ENCODE measurements at places on chromosomes 16 and 17.

- DNase-seq: no peak
Observed at GRCh38 chr16:75087375-75087979, 29.1 kb downstream of the LDHD start.

- no peak for DNase-seq
Observed at GRCh38 chr16:1766231-1766630, 5.1 kb downstream of the NME3 start.

GRCh38 chr17:12227547-12227946 lies 206.9 kb downstream of the MAP2K4 start:
- DNase-seq: no peak

DNA sequence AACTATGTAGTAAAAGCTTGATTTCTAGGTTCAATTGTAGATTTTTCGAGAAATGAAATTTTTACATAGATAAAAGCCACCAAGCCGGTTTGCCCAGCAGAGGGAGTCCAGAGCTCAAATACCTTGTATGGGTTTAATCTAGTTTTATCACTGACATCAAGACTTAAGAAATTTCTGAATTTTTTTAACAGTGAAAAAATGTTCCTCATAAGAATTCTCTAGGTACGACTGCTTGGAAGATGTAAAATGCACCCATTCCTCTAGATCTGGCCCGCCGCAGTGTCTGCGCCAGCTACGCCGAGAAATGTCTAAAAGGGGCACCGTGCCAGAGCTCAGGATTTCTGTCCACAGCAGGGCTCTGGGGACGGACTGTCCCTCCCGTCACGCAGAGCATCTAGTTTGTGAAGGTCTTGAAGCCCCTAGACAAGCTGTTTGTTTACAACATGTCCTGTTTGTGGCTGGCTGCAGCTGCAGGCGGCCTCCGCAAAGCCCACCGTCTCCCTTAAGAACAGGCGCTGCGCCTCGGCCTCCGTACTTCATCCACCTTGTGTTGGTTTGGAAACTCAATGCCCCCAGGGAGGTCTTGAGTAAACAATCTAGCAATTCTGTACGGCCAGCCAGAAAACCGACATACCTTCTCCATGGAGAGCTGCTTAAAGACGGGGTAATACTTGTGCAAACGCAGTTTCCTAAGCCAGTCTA lies 24.8 kb downstream of the MAP1LC3B start:
- DNase-seq: peak; percentile 19

GRCh38 chr17:80781807-80782277 lies 209.8 kb upstream of the CHMP6 start:
- DNase-seq: no peak

DNA sequence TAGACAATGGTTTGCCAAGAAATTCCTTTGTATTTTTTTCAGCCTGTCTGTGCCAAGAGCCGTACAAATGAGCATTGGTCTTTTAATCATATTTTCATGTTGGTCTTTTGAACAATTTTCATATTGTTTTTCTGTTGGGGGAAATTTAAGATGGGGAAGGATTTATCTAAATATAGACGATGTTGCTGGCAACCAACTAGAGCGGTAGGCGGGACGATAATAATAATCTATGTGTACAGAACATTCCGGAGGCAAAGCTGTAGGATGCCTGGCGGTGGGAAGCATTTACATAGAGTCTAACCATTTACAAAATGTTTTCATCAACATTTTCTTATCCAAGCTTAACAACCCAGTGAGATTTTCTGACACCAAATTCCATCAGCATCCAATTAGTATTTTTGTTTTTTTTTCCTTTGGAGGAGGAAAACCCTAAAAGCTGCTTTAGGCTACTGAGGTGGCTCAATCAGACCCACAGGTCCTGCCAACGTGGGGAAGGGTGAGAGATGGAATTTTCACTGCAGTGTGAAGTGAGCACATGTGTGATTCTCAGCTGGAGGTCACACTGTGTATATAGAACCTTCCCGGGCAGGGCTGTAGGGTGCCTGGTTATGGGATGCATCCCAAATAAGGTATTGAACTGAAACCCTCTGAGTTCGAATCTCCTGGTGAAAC lies 11.7 kb upstream of the SEC14L1 start:
- DNase-seq: no peak

- peak; percentile 45 for DNase-seq
Observed at GRCh38 chr17:44197980-44198720, 1.5 kb downstream of the ATXN7L3 start.

GRCh38 chr16:12026741-12027490 lies 50.4 kb downstream of the SNX29 start:
- no peak for DNase-seq

DNA sequence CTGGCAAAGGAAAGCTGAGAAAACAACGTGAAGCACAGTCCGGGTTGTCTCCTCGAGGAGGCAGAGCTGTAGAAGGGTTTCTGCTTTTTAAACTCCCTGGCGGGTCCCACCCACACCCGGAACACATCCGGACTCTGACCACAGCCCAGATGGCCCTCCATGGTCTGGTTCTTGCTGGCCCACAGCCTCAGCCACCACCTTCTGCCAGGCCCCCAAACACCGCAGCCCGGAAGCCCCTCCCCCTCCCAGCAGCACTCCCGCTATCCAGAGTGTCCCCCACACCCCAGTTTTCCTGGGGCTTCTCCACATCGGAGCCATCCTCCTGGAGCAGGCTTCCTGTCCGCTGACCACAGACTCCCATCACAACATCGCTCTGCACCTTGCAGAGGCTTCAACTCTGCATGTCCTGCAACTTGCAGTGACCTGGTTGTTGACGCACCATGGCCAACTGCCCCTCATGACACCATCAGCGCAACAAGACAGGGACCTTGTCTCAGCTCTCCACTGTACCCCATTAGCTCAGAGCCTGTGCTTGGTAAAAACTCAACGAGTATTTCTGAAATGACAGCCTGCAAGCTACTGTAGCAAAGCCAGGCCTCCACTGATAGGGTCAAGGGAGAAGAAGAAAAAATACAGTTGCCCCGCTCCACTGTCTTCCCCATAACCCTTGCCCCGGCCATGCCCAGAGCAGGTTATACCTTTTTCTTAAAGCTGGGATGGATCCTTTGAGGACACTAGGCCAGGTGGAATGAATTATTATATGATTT lies 129.8 kb downstream of the C16orf78 start:
- DNase-seq: no peak

DNA sequence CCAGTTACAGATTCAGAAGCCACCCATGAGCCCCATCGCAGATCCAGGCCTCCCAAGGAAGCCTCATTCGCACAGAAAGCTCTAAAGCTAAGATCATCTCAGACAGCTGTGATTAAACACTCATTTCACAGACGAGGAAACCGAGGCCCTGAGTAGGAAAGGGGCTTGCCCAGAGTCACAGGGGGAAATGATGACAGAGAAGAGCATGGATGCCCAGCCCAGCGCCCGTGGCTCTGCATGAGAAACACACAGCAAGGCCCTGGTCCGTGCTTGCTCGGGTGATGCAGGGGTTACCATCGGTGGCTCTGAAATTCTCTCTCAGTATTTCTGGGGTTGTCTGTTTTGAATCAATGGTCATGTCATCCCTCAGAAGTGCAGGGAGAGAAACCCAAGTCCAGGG lies 109.6 kb downstream of the C16orf78 start:
- no peak for DNase-seq

DNA sequence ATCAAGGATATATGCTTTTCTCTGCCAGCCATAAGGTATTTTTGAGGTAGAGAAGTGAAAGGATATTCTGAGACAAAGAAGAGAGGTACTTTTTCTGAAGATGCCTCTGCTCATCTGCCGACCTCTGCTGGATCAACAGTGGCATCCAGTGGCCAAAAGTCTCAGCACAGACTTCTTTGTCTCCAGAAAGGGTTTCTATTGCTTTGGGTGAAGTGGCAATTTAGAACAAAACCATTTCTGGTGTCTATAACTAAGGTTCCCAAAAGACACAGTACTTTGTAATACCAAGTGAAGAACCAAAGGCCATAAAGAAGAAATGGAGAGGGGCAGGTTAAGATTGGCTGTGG lies 155.2 kb upstream of the C17orf78 start:
- DNase-seq: peak; percentile 57

DNA sequence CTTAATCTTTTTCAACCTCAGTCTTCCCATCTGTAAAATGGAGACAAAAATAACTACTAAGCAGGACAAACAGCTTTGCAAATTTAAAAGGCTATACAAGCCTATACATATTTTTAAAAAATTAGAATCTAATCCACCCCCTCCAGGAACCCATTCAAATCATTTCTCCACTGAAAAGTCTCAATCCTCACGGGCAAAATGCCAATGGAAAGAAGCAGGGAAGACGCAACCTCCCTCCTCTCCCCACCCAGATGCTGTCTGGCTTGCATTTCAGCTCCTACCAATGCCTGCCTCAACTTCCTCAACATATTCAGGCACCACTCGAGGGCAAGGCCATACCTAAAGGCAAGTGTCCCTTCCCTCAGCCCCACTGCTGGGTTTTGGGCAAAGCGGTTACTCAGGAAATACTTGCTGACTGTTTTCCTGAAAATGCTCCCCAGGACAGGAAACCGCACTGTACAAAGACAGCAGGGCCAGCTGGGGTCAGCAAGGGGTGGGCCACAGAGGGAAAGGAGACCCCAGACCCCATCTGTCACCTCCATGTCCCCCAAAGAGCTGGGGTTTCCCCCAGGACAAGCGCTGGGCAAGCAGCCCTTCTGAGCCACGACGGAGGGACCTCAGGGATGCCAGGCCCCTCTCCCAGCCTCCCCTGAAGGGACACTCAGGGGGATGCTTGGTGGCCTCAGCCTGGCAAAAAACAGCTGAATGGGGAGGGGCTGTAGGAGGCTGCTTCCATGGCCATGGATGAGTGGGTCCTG lies 47.7 kb upstream of the DOC2B start:
- DNase-seq: no peak

- DNase-seq: no peak
Observed at GRCh38 chr16:3889059-3889458, 8.5 kb upstream of the CREBBP start.

GRCh38 chr16:24372824-24373223 lies 116.7 kb downstream of the CACNG3 start:
- DNase-seq: no peak

DNA sequence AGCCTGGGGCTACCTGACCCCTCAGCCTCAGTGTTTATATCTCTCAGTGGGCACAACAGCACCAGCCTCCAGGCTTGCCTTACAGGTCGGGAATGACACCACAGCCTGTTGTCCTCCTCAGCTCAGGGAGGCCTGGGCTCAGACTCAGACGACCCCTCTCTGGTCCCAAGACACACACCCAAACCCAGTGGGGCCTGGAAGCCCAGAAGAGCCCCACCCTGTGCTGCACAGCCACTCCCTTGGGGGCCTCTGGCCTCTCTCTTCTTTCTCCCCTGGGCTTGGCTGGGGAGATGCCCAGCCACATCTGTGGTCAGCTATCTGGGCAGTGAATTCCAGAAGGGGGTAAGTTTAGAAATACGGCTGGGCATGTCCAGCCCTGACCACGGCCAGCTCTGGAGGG lies 2.4 kb downstream of the NATD1 start:
- no peak for DNase-seq

DNA sequence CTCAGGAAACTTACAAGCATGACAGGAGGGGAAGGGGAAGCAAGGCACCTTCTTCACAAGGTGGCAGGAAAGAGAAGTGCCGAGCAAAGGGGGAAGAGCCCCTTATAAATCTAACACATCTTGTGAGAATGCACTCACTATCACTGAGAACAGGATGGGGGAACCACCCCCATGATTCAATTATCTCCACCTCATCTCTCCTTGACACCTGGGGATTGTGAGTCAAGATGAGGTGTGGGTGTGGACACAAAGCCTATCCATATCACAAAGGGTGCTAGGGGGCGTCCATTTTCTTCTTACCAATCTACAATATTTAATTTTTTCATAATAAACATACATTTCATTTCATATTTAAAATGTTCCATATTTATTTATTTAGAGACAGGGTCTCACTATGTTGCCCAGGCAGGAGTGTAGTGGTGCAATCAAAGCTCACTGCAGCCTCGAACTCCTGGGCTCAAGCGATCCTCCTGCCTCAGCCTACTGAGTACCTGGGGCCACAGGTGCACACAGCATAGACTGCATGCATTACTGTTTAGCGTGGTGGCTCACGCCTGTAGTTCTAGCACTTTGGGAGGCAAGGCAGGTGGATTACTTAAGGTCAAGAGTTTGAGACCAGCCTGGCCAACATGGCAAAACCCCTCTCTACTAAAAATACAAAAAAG lies 26.5 kb upstream of the FAAP100 start:
- no peak for DNase-seq

GRCh38 chr16:15925631-15926030 lies 23.8 kb upstream of the ABCC1 start:
- DNase-seq: peak; percentile 43

- no peak for DNase-seq
Observed at GRCh38 chr16:65515193-65515592, 393.3 kb upstream of the CDH11 start.

- no peak for DNase-seq
Observed at GRCh38 chr17:14510136-14510535, 209.3 kb downstream of the HS3ST3B1 start.

DNA sequence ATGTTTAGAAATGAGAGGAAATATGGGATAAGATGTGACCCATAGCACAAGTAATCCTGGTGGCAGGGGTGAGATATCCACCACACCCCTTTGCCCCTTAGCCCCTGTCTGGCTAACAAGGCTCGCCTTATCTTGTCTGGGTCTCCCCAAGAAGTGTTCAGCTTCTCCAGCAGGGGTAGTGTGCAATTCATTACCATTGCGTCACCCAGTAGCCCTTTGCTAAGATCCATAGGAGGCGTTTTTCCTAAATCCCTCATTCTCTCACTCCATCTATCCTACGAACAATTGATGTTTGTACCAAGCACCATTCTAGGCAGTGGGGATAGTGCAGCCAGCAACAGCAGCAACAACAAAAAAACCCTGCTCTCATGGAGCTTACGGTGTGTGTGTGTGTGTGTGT lies 30.8 kb downstream of the CCDC42 start:
- DNase-seq: no peak

GRCh38 chr17:74512036-74512435 lies 19.2 kb downstream of the CD300LB start:
- DNase-seq: no peak

GRCh38 chr16:73568769-73569168 lies 520.8 kb upstream of the ZFHX3 start:
- no peak for DNase-seq

DNA sequence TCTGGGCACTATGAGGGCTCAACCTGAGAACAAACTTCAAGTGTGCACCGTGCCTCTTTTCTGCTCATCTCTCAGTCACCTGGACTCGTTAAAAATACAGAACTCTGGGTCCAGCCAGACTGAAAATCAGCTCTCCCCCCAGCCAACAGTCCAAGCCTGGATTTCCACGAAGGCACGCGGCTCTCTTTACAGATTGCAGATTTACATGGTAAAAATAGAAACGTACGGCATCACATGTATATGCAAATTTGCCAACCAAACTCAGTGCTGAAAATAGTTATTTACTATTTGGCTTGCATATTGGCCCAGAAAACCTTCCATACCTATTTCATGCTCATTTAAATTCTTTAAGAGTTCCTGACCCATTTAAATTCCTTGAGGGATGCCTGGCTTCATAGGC lies 315.8 kb downstream of the MAF start:
- no peak for DNase-seq

DNA sequence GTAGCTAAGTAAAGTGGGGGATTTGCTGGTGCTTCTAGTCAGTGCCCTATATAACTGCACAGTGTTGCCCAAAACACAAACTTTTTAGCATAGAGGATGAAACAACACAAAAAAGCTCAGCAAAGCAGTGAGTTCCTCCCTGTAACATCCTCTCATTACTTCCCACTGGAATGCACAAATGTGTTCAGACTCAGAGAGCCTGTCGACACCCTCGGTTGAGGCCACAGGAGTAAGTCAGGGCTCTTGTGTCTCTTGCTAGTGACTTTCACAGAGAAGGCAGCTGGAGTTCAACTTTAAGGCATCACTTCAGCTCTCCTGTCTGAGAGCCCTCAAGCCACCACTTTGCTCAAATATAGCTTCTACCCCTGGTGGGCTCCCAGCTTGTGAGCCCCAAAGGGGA lies 107.2 kb upstream of the NETO2 start:
- no peak for DNase-seq

- DNase-seq: no peak
Observed at GRCh38 chr17:32396343-32396742, 46.4 kb downstream of the ZNF207 start.

All from neural progenitor cell (in vitro differentiated cells).